ENCODE measurements at places on chromosomes 5 and 9.

DNA sequence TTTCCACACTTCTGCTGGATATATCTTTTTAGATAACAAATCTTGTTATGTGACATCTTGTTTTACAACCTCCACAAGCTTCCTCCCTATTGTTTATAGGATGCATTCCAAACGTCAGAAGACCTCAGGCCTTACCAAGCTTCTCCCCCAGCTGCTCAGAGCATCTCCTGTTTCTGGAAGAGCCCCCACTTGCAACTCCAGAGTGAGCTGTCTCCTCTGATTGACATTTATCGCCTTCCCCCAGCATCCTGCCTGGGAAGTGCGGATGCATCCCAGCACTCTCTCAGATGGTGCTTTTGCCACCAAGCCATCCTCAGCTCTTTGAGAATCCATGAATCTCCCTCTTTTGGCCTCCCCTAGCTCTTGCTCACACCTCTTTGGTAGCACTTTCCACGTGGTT, 123.5 kb downstream of the LRRC70 start:
- DNase-seq, result no peak

- DNase-seq, result no peak
These were observed 556.3 kb downstream of the PDE4D start for GRCh38 chr5:59337240-59337639.

- DNase-seq, result no peak
These were observed 598.7 kb upstream of the SGCD start for GRCh38 chr5:155728146-155728856.

GRCh38 chr5:92265804-92266203, 882.7 kb upstream of the ARRDC3 start:
- DNase-seq, result no peak

DNA sequence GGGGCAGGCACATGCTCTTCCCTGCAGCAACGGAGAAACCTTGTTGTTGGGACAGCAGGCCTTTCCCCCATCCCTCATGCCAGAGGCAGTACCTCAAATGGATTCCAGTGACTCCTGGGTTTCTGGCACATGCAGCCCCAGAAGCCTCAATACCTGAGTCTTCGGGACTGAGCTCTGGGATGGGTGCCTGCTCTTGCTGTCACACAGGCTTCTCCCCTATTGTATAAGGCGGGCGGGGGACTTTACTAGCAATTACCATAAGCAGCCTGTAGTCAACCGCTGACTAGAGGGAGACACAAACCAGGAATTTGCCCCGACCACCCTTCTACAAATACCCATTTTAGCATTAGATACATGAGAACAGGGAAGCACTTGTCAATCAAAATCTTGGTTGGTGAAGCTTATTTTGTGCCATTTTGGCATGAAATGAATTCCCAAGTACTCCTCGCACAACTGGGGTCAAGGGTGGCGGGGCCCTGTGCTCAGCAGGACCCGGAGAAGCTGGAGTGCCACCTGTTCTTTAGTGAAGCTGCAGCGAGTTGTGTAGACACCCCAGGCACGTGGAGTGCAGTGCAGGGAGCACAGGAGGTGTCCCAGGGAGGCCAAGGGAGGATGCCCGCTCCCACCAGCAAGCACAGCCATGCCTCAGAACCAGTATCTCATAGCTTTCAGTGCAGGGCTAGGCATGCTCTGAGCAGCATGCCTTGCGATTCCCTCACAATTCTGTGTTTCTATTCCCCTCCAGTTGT, 21.2 kb downstream of the S1PR3 start:
- DNase-seq, result no peak

DNA sequence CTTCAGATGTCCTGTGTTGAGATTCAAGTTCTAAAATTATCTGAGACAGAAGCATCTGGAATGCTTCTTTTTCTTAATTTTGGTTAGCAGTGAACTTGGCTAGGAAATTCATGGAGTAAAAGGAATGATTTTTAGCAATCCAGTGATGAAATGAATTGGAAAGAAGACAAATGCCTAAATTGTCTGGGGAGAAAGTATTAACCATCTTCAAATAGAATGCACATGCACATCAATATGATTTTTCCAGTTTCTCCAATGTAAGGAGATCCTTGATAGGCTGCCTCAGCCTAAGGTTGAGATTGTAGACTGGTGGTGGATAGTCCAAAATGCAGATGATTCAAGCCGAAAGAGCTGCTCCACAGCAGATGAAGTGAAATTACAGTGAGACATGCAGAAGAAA, 106.7 kb downstream of the PCSK5 start:
- DNase-seq, result no peak

GRCh38 chr5:77389746-77390145, 102.4 kb downstream of the WDR41 start:
- no peak for DNase-seq

- DNase-seq, result peak; percentile 65
These were observed at the start of gene ECSCR for GRCh38 chr5:139462586-139463276. Gene ECSCR, minus strand, starts transcription at chr5:139462743. Its CDS starts 73 bp downstream, at chr5:139462670.

GRCh38 chr9:110842169-110842568, 173.6 kb downstream of the MUSK start:
- DNase-seq, result no peak

- DNase-seq, result no peak
These were observed 5.5 kb downstream of the TENT4A start for GRCh38 chr5:6718718-6719117.

DNA sequence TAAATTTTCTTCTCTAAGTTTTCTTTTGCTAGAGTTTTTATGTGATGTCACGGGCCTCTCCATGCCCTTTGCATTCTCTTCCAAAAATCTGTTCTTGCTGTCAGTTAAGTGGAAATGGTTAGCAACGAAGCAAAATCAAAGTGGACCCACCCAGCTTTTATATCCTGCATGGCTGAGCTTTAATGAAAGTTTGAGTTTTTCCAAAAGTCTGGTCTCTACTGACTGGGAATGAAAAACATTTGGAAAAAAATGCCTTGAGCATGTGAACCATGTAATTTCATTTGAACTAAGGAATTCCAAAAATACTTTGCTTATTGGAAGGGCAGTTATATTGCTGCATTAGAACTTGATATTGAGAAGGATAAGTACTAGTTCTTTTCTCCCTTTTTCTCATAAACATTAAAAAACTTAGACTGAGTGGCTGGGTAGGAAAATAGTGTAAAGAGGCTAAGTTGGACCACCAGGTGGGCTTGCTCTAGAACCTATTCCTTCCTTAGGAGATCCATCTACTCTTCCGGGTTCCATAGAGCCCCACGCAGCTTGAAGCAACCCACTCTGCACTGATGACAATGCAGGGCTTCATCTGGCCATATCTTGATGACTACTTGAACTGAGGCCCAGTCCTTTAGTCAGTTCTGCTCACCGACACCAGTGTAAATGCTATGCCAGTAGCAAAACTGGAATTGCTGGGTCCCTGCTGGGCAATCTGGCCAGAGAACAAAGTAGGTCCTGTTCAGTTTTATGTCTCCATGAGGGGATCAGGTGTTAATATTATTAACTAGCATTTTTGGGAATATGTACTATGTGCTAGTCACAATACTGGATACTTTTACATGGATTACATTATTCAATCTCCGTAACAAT, 17.4 kb upstream of the RIC1 start:
- no peak for DNase-seq

DNA sequence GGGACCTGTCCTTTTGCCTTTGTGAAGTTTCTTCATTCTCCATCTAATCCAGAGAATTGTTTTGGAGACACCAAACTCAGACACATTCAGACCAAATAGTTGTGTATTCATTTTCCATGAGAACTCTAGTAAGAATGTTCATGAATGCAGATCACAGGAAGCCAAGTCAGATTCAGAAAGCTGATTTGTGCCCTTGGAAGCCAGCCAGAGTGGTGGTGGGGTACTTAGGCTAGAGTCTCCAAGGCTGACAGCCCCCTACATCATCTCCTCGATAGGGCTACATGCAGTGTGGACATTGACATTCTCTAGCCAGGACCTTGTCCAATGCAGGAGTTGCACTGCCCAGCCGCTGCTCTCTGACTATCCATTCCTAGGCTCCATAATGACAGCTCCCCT, 137.6 kb downstream of the UGCG start:
- DNase-seq, result no peak

All from myocyte (in vitro differentiated cells).